ENCODE measurements at places on chromosomes 4 and X. TPM values are rescaled to one million over a fixed set of nuclear protein-coding genes. Genes with fewer than 3 reads are reported as not detected.

DNA sequence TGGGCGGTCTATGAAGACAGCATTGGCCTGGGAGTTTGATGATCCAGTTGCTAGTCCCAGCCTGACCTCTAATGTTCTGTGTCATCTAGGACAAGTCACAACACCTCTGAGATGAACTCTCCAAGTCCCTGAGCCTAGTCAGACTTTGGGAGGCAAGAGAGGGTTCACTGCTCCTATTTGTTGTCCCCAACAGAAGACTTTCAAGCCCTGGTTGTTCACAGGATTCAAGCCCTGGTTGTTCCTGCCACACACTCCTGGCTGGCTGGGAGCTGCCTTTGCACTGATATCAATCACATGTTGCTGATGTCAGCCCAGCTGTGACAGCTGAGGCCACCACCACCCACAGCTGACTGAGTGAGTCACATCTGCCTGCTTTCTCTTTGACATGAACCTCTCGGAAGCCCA, 253.2 kb upstream of the RASGEF1B start:
- peak; percentile 58 for DNase-seq

DNA sequence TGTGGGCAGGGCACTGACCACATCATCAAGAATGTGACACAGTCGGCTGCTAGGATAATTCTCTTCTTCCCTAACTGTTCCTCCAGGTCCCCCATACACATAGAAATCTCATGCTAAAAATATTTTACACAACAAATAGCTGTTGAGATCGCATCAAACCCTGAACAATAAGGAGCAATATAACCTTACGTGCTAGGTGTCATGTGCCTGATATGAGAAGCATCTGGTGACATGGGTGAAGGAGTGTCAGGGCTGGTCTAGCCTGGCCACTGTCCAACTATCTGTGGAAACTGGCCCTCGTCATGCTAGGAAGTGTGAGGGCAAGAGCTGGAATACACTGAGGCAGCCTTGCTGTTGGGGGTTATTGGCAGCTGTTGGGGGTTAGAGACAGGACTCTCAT, 167.3 kb upstream of the PGRMC2 start:
- no peak for DNase-seq

DNA sequence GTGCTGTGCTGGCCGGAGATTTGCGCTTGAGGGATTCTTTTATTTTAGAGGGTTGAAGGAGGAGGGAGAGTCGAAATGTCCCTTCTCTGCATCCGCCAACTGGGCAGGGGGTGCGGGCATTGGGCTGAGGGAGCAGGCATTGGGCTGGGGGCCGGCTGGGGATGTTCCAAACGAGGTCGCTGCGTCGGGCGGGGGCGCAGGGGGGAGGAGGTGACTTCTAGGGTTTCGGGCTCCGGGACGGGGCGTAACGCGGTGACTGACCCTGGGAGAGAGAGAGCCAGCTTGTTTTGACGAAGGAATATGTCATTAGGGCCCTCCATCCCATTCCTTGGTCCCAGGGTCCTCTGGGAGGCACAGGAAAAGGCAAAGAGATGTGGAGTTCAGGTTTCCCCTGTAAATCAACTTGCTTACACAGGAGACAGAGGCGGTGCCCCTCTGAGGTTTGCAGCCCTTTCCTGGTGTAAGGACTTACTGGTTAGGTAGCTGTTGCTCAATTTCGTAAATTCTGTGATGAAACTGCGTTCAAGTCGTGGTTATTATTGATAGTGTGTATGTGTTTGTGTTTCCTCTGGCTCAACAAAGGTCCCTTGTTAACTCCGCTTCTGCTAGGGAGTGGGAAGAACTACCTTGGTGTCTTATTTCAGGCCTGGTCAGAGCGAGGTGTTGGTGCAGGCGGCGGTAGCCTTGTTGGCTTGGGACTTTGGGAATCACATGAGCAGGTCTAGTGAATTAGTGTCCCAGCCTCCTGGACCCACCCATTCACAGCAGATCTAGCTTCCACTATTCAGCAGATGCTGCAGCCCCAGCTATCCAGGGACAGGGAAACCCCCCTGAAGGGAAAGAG, 716 bp downstream of the FHIP1A start:
- peak; percentile 8 for DNase-seq

- no peak for DNase-seq
Measured at GRCh38 chrX:41695426-41695825, 6.7 kb downstream of the GPR34 start.

DNA sequence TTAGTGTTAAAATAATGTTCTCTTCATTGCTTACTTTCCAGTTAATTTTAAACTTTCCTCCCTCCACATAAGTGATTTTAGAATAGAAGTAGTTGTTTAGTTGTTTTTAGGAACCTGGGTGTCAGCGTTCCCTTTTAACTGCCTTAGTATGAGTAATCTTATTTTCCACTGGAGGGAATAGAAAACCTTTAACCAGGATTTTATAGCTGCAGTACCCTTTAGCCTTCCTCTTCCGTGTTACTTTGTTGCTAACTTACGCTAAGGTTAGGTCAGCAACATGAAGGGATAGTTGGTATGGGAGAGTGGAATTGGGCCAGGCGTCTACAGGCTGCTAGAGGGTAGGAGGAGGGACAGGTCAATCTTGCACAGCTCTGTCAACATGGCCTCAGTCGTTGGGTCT, 31.5 kb downstream of the SMS start:
- no peak for DNase-seq

DNA sequence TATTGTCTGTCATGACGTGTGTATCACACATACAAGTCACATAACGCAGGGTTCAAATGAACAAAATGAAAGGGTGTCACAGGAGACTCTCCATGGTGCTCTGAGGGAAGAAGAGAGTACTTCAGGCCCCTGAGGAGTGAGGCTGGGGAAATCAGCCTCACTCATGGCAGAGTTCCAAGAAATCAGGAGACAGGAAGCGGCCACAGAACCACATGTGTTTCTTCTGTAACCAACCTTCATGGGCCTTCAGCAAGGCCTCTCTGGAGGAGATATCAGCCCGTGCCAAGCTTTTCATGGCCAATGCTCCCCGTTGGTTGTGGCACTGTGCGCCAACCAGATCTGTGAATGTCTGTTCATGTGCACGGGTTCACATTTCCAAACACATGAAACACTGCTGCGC, 76.0 kb downstream of the NAT8L start:
- peak; percentile 29 for DNase-seq

- DNase-seq = no peak
Measured at GRCh38 chr4:184513802-184514120, 39.4 kb upstream of the IRF2 start.

DNA sequence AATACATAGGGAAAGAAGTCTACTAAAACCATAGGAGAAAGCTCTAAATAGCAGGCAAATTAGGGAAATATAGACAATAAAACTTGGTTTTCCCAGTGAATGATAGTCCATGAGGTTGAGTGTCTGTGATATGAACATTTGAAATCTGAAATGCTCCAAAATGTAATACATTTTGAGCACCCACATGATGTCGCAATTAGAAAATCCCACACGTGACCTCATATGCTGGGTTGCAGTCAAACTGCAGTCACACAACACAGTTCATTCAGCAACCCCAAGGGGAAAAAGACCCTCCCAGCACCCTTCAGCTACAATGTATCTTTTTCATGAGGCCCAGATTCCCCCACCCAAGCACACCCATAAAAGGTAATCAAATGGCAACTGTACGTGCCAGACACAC, 155.6 kb downstream of the BTC start:
- no peak for DNase-seq

- DNase-seq = no peak
Measured at GRCh38 chr4:24557026-24558025, 27.0 kb downstream of the DHX15 start.

- no peak for DNase-seq
Measured at GRCh38 chr4:73770917-73771316, 30.5 kb downstream of the CXCL8 start.

DNA sequence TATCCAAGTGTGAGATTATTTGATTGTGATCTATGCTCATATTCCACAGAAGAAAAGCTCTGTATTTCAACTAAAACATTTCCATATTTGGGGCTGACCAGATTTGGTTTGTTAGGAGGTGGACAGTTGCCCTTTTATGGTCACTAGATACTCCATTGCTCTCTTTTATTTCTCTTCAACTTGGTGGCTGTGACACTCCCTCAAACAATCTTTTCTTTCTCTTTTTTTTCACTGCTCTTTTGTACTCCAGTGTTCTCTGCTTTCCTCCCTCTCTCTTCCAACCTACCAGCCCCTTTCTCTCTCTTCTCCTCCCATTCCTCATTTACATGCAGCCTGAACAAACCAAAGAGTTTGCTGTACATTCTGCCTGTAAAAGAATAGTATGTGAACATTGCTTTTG, 48.8 kb downstream of the RBPJ start:
- no peak for DNase-seq

GRCh38 chr4:19401301-19402080, 850.2 kb upstream of the SLIT2 start:
- DNase-seq = no peak

- no peak for DNase-seq
Measured at GRCh38 chr4:121943941-121944340, 7.9 kb downstream of the TRPC3 start.

DNA sequence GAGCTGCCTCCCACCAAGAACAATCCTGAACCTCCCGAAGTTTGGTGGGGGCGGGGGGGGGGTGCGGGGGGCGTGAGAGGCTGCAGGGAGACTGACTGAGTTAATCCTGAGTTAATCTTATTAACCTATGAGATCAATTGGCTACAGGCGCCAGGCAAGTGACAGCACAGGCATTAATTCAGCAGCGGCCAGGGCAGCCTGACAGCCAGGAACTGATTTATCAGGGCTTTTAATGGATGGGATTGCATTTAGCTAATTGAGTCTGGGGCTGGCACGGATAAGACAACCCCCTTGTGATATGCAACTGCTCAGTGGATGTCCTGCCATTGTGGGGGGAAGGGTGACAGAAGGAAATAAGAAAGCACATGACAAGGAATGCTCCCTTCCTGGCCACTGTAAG, 16.3 kb downstream of the RTL5 start:
- no peak for DNase-seq

- no peak for DNase-seq
Measured at GRCh38 chr4:876780-877179, 50.9 kb upstream of the CPLX1 start.

- DNase-seq = no peak
Measured at GRCh38 chrX:19839770-19840254, 47.6 kb downstream of the SH3KBP1 start.

DNA sequence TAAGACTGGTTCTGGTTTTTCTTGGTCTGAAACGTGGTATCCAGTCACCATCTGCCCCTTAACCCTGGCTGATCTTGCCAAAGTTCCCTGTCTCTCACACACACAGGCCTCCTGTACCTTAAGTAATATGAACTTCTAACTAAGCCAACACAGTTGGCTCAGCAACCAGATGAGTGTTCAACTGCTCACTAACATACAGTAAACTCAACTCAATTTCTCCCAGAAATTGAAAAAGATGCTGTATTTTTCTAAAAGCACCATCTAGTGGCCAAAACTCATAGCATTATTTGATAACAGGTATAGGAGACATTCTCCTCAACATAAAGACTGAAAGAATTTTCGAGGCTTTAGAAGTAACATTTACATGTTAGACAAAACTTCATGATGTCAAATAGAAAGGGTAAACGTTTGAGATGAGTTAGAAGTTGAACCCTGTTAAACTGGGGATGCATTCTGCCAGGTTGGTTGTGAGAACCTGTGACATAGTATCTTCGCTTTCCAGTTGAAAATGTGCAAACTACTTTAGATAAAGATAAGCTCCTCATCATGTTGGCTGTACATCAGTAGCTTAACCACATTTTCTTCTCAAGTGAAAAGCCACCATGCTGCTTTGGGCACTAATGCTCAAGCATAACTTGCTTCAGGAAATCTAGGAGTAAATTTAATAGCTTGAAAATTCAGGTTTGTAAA, 31.2 kb downstream of the CCNI start:
- DNase-seq = no peak

- no peak for DNase-seq
Measured at GRCh38 chrX:77298790-77299189, 148.4 kb upstream of the FGF16 start.

DNA sequence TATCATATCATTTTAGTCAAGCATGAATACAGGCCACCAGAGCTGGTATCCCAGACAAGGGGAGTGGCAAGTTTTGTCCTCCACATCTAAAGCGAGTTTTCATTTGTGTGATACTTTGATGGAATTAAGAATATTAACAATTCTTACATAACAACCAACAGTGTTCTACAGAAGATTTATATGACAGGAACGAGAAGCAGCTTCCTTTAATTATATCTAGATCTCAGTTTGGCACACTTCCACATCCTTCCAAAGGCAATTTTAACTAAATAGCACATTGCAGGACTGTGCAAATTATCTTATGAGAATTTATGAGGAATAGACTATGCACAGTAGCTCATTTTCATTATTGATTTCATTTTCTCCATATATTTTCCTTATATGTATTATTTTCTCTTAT, 121.2 kb upstream of the GUCY1A1 start:
- DNase-seq = no peak

DNA sequence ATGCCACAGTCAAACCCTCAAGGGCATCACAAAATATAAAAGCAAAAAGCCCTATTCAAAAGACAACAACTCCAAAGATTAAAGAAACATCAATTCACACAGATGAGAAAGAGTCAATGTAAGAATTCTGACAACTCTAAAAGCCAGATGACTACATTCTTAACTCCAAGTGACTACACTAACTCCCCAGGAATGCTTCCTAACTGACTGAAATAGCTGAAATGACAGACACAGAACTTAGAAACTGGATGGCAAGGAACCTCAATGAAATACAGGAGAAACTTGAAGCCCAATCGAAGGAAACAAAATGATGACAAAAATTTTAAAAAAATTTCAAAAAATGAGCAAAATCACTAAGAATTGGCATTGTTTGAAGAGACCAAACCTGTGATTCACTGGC, 1047.6 kb upstream of the PCDH10 start:
- no peak for DNase-seq

DNA sequence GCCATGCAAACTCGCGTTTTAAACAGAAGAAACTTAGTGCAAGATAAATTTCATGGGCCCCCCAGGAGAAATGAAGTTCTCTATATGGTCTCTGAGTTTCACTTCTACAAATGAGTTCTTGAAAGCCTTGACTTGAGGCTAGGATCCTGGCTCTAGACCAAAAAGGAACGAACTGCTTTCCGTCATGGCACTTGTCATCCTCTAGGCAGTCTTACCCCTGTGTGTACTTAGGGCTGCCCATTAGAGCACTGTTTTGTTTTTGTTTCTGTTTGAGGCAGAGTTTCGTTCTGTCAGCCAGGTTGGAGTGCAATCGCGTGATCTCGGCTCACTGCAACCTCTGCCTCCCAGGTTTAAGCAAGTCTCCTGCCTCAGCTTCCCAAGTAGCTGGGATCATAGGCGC, 29.0 kb downstream of the RNF4 start:
- no peak for DNase-seq

- DNase-seq = no peak
Measured at GRCh38 chrX:46617906-46618305, 44.3 kb downstream of the CHST7 start.

WFS1 gene
- 19.3 TPM for total RNA-seq

ASMT gene
- not detected for total RNA-seq

ZFP42 gene
- total RNA-seq = 23.8 TPM

EDNRA gene
- 0.11 TPM for total RNA-seq

OPRPN gene
- not detected for total RNA-seq

EDA2R gene
- 0.40 TPM for total RNA-seq

SHOX gene
- total RNA-seq = not detected

PRPS2 gene
- 38.6 TPM for total RNA-seq

ADGRG2 gene
- total RNA-seq = 0.63 TPM

Measured in Daoy (cell line).